Activated naive CD4-positive, alpha-beta T cell treated with anti-CD3 and anti-CD28 coated beads, Interleukin-2, amount 50 U/mL, for 72 hours (primary cell): ENCODE measurements at places on chromosomes 11 and 22. TPM values are rescaled to one million over a fixed set of nuclear protein-coding genes. Genes with fewer than 3 reads are reported as not detected.

- no peak for DNase-seq
Measured at GRCh38 chr22:36228944-36229343, 10.4 kb downstream of the APOL2 start.

DNA sequence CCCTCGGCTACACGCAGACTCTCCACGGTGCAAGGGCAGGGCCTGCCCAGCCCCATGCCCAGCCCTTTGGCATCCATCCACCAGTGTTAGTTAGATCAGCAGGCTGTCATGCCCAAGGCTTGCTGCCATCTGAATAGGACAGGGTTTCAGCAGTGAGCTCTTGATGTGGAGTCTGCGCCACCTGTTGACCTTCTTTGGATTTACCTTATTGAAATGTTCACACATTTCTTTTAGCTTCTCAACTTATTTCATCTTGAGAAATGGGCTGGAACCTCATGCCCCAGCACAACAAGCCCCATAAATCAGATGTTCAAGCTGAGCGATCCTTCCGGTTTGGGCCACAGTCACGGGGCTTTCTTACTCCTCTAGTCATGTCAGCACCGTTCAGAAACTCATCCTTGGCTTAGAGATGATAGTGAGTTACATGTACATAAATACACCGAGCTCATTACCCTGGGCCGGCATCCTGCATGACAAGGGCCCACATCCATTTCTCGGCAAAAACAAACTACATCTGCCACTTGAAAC, 61.7 kb downstream of the PARVB start:
- no peak for DNase-seq

ANGPTL5 gene
- total RNA-seq, result not detected

- no peak for DNase-seq
Measured at GRCh38 chr11:76620489-76620888, 50.1 kb downstream of the LRRC32 start.

XRRA1 gene
- total RNA-seq, result 14.5 TPM

DNA sequence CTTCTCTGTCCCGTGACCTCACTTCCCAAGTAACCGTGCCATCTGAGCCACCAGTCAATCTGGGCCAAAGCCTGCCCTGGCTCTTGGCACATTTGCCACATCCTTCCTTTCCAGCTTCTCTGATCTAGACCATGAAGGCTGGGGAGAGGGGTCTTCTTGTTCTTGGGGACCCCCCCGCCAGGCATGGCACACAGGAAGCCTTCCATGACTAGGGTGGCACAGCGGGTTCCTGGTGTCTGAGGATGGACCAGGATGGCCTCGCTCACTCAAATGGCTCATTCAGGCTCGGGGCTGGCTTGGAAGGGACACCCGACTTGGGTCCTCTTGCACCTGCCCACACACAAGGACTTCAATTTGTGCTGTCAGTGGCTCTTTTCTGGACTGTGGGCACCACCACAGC, 121.3 kb downstream of the BCR start:
- DNase-seq, result no peak

- no peak for DNase-seq
Measured at GRCh38 chr11:10601837-10602236, 33.4 kb upstream of the LYVE1 start.

DNA sequence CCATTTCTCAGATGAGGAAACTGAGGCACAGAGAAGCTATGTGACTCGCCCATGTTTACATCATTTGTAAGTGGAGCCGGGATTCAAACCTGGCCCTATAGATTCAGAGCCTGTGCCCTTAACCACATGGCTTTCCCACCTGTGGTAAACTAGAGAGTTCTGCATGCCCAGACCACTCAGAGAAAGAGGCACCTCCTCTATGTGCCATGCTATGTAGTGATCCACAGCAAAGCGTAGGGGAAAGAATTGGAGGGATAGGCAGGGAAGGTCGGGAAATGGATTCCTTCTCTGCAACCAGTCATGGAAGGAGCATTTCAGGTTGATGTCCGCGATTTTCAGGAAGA, 15.4 kb upstream of the POU2AF2 start:
- DNase-seq, result no peak

CSRP3 gene
- not detected for total RNA-seq

GRCh38 chr11:125287491-125288210, 123.1 kb downstream of the PKNOX2 start:
- DNase-seq, result no peak

GRCh38 chr11:63999349-64000025, 13.2 kb downstream of the OTUB1 start:
- DNase-seq, result peak; percentile 64

GRCh38 chr11:129453293-129453721, 77.7 kb downstream of the BARX2 start:
- DNase-seq, result no peak

GRCh38 chr11:94545264-94546161, 1.8 kb downstream of the FUT4 start:
- DNase-seq, result no peak

GRCh38 chr11:117961896-117962295, 24.3 kb upstream of the IL10RA start:
- peak; percentile 21 for DNase-seq

DNA sequence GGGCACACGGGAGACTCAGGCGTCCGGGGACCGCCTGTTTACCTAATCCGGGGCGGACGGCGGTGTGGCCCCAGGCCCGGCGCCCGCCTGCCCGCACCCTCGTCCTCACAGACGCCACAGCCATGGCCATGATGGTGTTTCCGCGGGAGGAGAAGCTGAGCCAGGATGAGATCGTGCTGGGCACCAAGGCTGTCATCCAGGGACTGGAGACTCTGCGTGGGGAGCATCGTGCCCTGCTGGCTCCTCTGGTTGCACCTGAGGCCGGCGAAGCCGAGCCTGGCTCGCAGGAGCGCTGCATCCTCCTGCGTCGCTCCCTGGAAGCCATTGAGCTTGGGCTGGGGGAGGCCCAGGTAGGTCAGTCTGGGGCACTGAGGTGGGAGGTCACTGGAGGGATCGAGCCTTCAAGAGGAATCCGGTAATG, 10.0 kb upstream of the RAB1B start:
- no peak for DNase-seq

DNA sequence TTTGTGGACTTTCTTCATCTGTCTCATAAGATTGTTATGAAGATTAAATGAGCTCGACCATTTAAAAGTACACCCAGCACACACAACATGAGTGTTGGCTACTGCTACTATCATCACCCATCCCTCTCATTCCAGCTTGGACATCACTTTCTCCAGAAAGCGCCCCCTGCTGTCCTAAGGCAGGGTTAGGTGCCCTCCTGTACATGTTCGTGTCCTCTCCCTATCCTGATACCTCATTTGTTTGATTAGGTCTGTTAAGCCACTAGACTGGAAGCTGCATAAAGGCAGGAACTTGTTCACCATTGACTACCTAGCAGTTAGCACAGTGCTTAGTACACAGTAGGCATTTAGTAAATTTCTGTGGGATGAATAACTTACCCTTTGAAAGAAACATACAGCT, 85.5 kb downstream of the ENTHD1 start:
- peak; percentile 33 for DNase-seq

DNA sequence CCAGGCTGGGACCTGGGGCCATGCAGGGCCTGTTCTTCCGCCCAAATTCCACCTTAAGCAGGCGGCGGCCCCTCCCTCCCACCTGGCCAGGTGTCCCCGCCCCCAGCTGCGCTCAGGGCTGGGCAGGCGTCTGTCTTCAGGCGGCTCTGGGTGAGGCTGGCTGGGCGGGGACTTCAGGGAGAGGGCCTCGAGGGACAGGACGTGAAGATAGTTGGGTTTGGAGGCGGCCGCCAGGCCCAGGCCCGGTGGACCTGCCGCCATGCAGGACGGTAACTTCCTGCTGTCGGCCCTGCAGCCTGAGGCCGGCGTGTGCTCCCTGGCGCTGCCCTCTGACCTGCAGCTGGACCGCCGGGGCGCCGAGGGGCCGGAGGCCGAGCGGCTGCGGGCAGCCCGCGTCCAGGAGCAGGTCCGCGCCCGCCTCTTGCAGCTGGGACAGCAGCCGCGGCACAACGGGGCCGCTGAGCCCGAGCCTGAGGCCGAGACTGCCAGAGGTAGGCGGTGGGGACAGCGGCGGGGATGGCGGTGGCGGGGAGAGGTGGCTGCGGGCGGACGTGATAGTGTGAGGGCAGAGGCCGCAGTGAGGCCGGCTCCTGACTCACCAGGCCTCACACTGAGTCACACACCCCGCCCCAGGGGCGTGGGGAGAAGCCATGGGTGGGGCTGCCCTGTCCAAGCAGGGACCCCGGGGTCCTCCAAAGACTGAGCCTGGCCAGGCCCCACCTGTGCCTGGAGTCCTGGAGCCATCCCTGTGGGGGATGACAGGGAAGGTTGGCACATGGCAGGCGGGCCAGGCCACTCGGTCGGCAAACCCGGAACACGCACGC, at the start of gene PKP3:
Gene PKP3, plus strand, starts transcription at position 176 of the 824 bp plus-strand sequence. Its CDS starts 84 bp downstream, at position 260.
- DNase-seq, result no peak

DNA sequence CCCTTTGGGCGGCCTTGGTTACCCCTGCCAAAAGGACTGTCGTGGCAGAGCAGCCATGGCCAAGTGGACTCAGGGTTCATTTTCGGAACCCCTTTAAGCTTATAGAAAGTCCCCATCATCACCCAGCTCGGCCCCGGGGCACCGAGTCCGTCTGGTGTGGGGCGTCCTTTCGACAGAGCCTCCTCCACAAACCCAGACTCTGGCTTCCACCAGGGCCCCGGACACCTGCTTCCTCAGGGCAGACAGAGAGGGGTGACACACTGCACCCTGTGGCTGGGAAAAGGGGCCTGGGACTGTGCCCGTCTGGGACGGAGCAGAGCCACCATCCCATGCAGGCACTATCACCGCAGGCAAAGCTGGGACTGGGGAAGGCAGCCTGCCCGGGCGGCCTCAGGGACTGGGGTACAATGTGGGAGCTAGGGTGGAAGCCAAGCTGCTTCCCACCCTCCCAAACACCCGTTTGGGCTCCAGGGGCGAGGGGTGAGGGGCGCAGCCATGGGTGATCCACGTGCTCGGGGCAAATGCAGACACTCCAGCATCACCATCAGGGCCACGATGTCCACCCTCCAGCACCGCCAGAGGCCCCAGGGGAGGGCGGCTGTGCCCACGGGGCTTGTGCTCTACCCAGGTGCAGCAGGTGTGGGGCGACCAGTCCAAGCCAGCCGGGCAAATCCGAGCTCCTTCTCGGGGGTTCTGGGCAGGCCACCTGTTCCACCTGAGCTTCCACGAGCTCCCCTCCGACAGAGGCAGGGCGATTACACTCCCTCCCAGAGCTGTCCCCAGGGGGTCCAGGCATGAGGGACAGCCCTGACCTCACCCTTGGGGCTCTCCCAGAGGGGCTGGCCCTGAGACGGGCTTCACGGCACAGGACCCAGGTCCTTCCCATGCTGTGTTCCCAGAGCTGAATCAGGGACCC, 11.7 kb upstream of the MRPL23 start:
- peak; percentile 50 for DNase-seq

GRCh38 chr22:23557467-23557866, 22.6 kb downstream of the IGLL1 start:
- DNase-seq, result no peak

DNA sequence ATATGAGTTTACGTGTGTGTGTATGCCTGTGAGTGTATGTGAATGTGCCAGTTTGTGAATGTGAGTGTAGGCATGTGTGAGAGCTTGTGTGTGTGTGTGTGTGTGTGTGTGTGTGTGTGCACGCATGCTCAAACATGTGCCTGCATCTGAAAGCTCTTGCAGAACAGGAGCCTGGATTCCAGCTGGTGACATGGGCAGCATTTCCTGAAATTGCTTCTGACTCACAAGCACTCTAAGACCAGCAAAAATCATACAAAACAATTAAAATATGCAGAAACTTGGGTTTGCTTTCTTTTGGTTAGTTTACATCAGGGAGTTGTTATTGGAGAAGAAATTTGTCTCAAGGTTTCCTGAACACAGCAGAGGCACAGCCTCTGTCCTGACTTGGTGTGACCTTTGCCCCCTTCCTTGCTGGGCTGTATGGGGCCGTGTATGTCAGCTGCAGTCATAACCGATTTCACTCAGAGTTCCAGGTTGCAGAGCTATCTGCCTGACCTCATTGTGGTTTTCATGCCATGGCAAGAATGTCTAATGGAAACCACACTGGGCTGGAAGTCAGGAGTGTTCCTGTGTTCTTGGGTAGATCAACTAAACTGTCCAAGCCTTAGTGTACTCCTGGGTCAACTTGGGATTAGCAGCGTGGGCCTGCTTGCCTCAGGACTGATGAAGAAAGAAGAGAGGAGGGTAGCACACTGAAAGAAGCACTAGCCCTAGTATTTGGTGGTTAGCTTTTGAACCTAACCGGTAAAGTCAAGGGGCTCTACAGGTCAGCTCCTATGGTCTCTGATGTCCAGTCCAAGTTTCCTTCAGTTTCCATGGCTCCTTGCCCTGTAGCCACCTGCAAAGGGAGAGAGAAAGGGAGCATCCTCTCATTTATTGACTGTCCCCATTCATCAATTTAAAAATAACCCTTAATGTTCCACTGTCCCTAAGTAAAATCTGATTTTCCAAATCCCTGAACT, 143.7 kb downstream of the SNX19 start:
- DNase-seq, result no peak

ADM2 gene
- total RNA-seq, result 6.0 TPM

- DNase-seq, result no peak
Measured at GRCh38 chr11:111639226-111639925, 37.1 kb downstream of the SIK2 start.

DNA sequence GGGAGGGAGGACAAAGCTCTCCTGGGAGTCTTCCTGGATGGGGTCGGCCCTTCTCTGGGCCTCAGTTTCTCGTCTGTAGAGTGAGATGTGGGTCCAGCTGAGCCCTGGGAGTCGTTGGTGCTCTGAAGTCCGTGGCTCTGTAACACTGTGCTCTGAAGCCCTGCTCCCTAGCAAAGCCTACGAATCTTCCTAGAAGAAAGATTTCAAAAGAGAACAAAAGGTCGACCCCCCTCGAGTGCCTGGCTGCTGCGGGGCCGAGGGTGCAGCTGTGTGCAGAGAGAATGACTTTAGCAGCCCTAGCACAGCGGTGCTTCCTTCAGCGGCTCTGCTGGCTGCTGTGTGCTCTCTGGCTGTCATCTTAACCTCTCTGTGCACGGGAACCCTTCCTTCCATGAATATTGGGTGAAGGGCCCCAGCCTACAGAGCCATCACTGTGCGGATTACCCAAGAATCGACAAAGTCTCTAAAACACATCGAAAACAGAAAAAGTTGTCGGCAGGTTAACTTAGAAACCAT, 10.7 kb downstream of the ANO1 start:
- no peak for DNase-seq
